Fibroblast of lung (primary cell): ENCODE measurements at places on chromosomes 1 and 21.
A peak's percentile ranks its signal among the peaks of the same experiment; 100 is the strongest.

- DNase-seq: peak; percentile 61
Observed at GRCh38 chr1:219990782-219991510, 55.4 kb downstream of the EPRS1 start.

- no peak for DNase-seq
Observed at GRCh38 chr1:9675393-9675792, 23.9 kb downstream of the PIK3CD start.

DNA sequence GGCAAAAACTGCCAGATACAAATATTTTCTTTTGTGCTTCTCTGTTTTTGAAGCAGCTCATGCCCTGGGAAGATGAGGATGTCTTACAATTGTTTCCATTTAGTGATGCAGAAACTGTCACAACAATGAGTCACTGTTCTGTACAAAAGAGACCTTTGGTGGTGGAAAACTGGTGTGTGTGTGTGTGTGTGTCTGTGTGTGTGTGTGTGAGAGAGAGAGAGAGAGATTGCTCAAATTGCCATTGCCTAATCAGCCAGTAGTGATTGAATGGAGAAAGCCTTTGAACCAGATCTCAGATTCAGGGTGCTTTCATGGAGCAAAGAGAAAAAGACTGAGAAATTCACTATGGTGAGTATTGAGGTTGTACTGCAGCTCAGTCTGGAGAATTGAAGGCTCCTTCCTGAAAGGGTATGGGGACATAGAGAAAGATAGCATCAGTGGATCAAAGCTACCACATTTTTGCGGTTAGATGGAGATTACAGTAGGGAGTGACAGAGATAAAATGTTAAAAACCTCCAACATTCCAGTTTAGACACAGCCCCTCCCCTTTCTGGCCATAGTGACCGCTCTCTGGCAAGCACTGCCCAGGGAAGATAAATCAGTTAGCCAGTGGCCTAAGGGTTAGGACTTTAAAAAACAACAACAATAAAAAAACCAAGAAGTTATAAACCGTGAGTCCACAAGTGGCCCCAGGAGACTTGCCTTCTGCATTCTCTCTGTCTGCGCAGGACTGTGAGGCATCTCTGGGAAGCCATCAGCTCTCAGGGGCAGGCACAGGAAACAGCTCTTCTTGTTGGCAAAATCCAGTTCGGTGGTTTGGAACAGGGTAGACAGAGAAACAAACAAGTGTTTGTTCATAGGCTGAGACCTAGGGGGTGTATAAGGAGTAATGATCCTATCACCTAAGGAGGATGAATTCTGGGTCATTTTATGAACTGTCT, 406.5 kb downstream of the DUSP10 start:
- DNase-seq: peak; percentile 84

DNA sequence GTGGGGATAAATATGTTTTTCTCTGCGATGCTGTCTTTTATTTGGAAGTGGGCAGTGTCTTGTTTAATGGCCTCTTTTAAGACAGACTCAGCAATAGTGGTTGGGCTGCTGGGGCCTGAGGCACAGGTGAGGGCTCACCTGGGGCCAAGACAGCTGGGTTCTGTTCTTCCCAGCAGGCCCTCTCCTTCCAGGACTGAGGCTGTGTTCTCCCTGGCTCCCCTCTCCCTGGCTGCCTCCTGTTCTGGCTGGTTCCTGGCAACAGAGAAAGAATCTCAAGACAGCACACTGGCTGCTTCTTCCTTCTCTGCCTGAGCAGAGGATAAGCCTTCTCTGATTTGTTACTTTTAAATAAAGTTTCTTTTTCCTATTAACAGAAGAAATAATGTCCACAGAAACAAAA, 7.4 kb upstream of the GRHL3 start:
- DNase-seq: no peak

DNA sequence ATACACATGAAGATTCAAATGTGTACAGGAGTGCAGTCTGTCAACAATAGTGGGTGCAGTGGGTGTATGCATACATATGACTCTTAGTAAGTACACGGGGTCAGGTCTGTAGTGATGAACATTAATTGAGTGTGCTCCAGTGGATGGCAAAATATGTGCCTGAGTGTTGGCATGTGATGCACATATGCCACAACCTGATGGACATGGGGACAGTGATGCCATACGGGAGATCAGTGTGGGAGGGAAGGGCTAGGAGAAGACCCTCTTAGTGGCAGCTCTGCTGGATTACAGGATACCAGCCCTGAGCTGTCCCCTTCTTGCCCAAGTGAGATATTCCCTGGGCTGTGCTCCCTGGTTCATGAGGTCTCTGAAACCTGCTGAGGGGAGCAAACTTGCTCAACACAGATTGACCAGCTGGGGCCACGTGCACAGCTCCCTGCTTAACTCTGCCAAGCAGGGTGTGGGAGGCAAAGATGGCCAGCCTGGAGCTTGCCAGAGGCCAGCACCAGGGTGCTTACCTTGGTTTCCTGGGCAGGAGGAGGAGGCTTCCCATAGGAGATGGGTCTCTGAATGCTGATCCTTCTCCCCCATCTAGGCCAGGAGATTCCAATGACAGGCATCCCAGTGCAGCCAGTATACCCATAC, 2.2 kb downstream of the SHISA4 start:
- no peak for DNase-seq

- no peak for DNase-seq
Observed at GRCh38 chr1:43600033-43601020, 49.6 kb upstream of the KDM4A start.

- DNase-seq: no peak
Observed at GRCh38 chr1:6104631-6105030, 58.9 kb downstream of the KCNAB2 start.

DNA sequence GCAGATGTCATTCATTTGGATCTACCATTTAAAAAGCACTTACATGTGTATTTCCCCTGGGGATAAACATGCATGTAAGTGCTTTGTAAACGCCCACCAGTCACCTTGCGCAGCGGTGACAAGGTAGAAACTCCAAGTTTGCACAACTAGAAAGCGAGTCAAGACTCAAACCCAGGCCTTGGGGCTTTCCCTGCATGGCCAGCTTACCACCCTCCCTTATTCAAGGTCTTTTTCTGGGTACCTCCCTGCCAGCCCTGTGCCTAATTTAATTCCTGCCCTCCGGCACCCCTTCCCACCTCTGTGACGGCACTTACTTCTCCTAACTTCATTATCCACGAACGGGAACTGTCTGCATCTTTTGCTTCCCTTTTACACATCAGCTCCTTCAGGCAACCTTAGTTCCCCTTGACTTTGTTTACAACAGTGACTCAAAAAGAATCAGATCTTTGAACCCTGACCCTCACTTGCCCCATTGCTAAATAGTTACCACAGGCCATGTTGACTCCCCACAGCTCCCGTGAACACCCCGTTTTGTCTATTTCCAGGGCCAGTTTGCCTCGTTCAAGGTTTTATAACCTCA, 138.3 kb upstream of the ETS2 start:
- DNase-seq: no peak

GRCh38 chr21:27424601-27425000, 457.7 kb upstream of the ADAMTS5 start:
- no peak for DNase-seq

GRCh38 chr1:224458996-224459395, 24.4 kb upstream of the WDR26 start:
- no peak for DNase-seq

DNA sequence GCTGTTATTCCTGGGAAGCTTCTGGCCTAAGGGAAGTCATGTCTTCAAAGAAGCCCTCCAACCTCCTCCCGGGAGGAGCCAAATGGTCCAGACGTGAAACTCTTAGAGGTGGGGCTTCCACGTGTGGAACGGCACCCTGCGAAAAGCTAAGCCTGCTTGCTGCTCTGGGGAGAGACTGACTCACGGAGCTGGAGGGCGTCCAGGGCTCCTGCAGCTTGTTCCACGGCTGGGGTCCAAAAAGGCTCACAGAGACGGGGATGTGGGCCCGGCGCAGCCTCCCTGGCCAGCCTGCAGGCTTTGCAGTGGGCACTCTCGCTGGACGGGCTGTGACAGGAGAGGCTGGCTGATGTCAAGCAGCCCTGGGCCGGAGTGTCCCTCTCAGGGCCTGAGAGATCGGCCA, 105.1 kb downstream of the COLGALT2 start:
- peak; percentile 87 for DNase-seq

GRCh38 chr1:147749792-147750191, 10.6 kb downstream of the GJA5 start:
- DNase-seq: no peak

DNA sequence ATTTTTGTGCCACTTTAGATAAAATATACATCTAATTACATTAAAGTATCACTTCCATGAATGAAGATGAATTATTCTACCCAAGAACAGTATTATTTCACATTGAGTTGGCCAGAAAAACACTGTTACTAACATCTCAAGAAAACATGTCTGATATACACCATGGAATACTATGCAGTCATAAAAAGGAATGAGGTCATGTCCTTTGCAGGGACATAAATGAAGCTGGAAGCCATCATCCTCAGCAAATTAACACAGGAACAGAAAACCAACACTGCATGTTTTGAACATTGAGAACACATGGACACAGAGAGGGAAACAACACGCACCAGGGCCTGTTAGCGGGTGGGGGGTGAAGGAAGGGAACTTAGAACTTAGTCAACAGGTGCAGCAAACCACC, 69.0 kb downstream of the TESK2 start:
- DNase-seq: no peak

- peak; percentile 26 for DNase-seq
Observed at GRCh38 chr21:19810779-19811178, 1187.4 kb upstream of the NCAM2 start.
